Mesenchymal stem cell (in vitro differentiated cells and primary cell): ENCODE measurements at places on chromosomes 16 and 17.

DNA sequence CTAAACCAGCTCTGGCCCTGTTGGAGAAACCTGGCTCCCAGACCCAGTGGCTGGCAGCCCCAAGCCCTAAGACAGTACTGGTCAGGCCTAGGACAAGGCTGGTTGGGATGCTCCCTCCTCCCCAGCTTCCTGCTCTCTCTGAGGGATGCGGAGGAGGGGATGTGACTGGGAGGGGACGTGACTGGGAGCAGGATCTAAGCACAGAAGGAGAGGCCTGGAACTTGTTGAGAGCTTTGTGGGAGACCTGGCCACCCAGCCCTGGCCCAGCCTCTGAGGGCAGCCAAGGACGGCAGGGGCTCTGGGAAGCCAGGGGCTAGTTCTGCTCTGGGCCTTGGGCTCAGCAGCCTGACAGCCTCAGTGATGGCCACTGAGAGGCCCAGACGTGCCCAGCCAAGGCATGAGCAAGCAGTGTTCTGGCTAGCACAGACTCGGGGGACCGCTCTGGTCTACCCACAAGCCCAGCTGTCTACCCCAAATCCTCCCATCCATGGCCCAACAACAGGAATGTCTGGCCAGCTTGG is 22.8 kb downstream of the ATP6V0D1 start:
- no peak for DNase-seq

- no peak for DNase-seq
These were observed 32.6 kb downstream of the PMP22 start for GRCh38 chr17:15232517-15232915.

- peak; percentile 37 for DNase-seq
These were observed 157.6 kb downstream of the RAB11FIP4 start for GRCh38 chr17:31549121-31549524.

GRCh38 chr16:79613009-79613408 is 12.5 kb upstream of the MAF start:
- DNase-seq, result no peak

- peak; percentile 37 for DNase-seq
These were observed 150.3 kb downstream of the ASIC2 start for GRCh38 chr17:33142705-33143299.

DNA sequence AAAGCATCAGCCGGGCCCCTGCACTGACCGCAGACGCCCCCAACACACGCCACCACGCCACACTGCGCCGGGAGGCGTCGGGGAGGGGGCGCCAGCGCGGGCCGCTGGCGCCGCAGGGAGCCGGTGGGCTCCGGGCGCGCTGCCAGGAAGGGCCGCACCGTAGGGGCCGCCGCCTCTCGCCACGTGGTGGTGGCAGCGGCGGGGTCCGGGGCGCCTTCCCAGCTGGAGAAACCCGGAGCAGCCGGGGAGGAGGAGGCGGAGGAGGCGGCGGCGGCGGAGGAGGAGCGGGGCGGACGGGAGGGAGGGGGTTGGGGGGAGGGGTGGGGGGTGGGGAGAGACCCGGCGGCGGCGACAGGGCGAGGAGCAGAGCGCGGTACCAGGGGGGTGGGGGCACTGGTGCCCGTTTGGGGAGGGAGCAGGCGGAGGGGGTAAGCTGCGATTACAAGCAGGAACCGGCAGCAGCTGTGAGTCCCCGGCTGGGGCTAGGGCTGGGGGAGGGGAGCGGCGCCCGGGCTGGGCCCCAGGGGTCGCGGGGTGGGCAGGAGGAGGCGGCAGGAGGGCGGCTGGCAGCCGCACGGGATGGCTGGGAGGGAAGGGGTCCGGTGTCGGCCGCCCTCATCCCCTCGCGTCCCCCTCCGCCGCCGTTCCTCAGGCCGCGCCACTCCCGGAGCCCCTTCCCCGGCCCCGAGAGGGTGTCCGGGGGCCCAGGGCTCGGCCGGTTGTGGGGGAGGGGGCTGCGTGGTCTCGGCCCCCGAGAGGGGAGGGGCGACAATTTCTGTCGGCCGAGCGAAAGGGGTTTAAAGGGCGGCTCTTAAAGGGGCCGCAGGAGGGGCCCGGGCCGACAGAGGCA is at the start of gene TBKBP1:
Gene TBKBP1 (plus strand): TSS at position 431 of the 850 bp plus-strand sequence. CDS start 1,952 bp downstream, outside the sequence.
- DNase-seq, result peak; percentile 73

DNA sequence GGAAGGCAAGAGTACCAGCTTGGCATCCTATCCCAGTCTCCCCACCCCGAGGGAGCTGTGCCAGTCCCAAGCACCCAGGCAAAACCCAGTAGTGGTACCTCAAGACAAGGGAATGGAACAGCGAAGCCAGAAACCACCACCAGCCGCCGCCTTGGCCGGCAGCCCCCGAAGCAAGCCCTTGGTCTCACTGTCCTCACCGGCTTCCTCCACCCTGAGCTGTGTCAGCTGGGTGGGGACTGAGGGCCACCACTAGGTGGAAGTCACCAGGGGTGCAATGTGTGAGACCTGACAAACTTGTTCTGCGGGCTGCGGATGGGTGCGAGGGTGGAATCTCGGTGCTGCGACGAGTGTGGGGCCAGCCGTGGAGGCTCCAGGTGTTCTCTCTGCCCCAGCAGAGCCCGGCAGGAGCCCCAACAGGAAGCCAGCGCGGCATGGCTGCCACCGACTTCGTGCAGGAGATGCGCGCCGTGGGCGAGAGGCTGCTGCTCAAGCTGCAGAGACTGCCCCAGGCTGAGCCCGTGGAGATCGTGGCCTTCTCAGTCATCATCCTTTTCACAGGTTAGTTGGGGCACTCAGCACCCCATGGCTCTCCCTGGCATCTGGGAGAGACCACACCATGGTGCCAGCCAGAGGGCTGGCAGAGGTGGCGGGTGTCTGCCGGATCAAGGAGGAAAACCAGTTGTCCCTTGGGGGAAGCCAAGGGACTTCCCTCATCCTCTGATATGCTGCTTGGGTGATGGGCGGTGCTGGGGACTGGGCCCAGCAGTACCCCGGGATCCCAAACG is 6.7 kb downstream of the SMIM5 start:
- no peak for DNase-seq

GRCh38 chr16:84085773-84086172 is 31.0 kb downstream of the MBTPS1 start:
- no peak for DNase-seq

DNA sequence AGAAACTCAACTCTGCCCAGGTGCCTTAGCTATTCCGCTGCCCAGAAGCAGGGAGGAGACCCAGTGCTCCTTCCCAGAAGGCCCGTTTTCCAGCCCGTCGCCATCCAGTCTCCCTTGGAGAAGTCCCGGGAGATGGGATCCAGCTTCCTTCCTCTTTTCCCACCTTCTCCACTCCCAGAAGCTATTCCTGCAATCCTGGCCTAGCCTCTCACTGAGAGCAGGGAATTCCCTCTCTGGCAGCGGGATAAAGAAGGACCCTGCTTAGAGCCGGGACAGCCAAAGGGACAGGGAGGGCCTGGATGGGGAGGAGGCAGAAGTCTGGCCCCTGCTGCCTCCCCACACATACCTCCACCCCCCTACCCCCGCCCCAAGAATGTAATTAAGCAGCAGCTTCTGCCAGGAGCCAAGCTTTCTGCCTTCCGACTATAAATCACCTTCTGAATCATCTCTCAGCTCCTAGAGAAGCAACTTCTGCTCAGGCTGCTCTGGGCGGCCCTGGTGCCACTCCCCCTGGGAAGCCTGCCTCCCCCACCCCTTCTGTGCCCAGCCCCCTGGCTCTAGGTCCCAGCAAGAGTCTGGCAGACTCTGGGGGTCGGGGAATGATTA is 6.4 kb downstream of the WNT3 start:
- peak; percentile 61 for DNase-seq

- DNase-seq, result peak; percentile 33
These were observed 15.3 kb downstream of the CCL11 start for GRCh38 chr17:34300652-34301370.

DNA sequence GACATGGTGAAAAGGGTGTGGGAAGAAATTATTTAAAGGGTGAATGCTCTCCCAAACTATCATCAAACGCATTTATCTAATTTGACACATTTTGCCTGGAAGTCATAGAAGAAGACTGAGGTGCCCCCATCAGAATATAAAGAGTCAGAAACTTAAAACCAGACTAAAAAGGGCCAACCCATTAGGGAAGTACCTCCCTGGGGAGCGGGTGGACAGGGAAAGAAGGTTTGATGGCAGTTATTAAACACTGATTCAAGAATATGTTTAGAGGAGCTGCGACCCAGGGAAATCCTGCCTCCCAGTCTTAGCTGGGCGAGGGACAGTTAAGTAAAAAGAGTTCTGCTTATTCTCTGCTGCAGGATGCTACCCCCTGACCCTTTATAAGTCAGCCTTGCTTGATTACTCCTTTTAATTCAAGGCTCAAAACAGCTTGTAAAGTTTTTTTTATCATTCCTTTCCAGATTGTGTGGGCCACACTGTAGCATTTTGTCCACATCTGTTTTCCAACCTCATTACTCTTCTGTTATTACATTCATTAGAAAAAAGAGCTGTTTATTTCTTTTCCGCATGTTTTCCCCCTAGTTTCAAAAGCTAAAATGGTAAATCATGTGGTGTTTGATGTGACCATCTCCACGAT is 138.5 kb upstream of the TBX2 start:
- no peak for DNase-seq

DNA sequence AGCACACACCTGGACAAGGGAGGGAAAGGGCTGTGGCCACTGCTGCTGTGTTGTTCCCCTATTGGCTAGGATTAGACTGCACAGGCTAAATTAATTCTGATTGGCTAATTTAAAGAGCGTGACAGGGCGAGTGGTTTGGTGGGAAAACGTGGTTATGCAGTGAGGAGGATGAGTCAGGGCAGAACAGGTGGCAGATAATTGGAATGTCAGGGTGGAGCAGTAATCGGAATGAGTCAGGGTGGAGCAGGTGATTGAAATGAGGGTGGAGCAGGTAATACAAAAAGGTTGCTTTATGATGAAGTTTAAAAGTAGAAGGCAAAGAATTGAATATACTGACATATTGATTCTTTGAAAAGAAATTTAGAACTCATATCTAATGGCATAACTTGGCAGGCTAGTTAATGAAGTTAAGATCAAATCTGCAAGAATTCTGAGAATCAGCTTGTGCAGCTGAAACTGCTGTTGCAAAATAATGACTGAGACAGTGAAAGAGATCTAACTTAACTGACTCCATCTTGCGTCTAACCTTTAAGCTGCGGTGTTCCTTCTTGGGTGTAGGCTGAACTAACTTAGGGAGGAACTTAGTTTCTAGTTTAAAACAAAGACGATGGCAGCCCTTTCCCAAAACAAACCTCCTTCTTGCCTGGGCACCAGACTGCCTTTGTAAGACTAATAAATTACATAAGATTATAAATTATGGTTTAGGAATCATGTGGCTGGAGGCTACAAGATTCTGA is 174.3 kb downstream of the UTP18 start:
- no peak for DNase-seq

GRCh38 chr17:64455993-64456885 is 7.3 kb downstream of the MILR1 start:
- DNase-seq, result no peak

- no peak for DNase-seq
These were observed 84.3 kb downstream of the ARHGAP23 start for GRCh38 chr17:38512473-38513058.

GRCh38 chr16:27243725-27244362 is 24.7 kb downstream of the NSMCE1 start:
- no peak for DNase-seq

GRCh38 chr17:29150161-29150560 is 30.0 kb downstream of the MYO18A start:
- DNase-seq, result no peak

DNA sequence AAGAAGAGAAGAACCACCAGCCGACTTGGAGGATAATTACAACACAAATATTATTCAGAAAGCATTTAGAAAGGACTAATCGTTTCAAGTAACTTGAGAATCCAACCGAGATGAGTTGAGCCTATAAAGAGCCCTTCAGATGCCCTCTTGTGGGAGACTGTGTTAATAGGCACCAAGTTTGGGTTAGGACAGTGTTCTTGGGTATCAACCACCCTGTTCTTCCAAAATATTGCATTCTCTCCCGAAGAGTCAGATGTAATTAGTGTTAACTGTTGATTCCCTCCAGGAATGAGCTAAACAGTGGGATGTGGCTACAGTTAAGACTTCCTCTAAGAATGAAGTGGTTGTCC is 87.8 kb upstream of the NOL11 start:
- DNase-seq, result peak; percentile 61

- no peak for DNase-seq
These were observed 110.8 kb downstream of the SDR42E1 start for GRCh38 chr16:81900456-81900855.

- DNase-seq, result no peak
These were observed 31.5 kb downstream of the LMF1 start for GRCh38 chr16:939311-939710.

- DNase-seq, result peak; percentile 85
These were observed 231.9 kb downstream of the SEC14L1 start for GRCh38 chr17:77372444-77373298.

DNA sequence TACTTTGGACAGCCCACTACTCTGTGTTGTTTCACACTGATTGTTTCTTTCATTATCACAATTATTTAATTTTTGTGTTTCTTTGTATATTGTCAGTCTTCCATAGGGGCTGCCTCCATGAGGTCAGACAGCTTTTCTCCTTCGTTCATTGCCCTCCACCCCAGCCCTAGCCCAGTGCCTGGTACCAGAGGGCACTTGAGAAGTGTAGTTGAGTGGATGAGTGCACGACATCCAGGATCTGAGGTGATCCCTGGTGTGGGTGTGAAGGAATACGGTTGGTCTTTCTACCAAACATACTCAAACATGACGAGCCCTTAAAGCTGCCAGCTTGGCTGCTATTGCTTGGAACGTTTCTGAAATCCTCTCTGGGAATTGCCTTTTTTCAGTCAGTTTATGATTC is 37.9 kb downstream of the DHRS7B start:
- no peak for DNase-seq

DNA sequence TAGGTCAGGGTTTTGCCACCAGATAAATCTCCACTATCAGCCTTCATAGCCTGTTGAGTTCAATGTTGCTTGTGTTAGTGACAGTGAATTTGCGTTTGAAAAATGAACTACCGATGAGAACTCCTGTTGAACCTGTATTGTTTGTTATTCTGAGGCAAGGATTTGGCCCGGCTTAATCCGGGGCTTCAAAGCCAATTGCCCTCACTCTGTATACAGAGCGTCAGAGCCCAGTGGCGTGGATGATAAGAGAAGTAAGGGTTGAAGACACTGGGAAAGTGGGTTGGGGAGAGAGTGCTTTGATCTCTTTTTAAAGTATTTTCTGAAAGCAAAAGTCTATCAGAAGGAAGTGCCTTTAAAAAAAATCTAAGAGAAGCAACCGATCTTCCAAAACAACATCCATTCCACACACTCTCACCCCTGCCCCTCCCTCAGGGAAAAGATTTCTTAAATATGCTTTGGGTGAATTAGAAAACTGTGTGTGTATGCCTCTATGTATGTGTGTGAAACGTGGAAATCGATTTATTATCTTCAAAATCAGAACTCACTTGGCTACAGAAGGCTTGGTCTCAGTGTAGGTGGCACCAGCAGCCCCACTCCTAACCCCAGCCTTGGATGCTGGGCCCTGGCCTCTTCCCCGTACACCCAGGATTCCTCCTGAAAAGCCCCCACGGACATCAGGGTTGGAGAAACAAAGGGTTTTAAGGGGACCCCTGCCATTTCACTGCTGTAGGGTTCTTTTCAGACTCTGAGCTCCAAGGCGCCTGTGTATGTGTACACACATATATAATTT is 8.8 kb downstream of the TBX4 start:
- DNase-seq, result no peak

- no peak for DNase-seq
These were observed 51.8 kb upstream of the IL34 start for GRCh38 chr16:70594569-70594968.
